GM23248 (cell line): ENCODE measurements at places on chromosomes 7 and 10. TPM values are rescaled to one million over a fixed set of nuclear protein-coding genes. Genes with fewer than 3 reads are reported as not detected.

DNA sequence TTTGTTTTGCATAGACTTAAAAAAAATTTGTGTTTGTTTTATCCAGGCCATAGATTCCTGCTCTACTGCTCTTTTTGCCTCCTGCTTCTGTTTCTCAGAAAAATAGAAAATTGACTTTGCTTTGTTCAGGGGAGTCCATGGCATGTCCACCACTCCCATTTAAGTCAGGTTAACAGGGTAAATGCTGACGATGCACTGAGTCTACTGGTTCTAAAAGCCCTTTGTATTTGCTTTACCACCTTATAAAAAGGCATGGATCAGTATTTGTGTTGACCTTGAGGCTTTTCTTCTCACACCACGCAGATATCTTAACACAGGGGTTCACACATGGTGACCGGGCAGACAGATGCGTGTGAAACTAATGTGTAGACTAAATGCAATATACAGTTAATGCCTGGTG, 139.5 kb upstream of the RHEB start:
- no peak for DNase-seq

DNA sequence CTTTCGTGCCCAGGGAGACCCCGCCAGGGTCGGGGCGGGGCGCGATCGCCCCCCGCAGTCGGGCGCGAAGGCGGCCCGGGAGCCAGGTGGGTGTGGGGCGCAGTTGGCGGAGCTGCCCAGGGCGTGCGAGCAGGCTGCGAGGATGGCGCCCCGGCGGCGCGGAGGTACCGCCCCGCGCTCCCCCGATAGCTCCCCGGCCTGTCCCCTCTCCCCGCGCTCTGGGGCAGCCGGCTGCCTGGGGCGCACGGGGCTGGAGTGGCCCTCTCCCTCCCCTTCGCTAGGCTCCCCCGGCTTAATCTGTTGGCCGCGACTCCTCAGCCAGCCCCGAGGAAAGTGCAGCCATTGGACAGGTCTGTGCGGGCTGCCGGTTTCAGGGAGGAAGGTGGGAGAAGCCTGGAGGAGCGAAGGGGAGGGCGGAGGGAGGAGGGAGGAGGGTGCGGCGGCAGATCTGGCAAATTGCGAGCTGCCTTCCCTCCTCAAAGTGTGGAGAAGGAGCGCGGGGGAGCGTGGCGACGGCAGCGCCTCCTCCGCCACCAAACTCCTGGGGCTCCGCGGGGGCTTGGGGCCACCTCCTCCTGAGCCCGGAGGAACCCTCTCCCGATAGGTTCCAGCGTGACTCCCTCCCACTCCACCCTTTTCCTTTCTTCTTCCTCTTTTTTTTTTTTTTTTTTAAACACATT, 361 bp upstream of the PLXDC2 start:
- peak; percentile 37 for DNase-seq

DNA sequence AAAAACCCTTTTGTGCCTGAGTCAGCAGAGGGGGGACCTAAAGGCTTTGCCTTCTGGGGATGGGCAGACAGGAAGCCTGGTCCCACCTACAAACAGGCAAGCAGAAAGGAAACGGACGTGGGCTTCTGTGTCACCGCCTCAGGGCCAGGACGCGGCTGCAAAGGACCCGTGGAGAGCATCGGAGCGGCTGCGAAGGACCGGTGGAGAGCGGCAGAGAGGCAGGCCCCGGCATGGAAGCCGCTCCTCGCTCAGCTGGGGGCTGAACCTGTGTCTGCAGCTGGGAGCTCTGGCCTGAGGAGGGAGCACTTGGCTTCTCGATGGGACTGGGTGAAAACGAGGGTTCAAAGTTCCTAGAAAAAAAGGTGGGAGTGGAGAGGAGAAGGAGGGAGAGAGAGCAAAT, 125.4 kb upstream of the PPP2R2D start:
- DNase-seq = no peak

DNA sequence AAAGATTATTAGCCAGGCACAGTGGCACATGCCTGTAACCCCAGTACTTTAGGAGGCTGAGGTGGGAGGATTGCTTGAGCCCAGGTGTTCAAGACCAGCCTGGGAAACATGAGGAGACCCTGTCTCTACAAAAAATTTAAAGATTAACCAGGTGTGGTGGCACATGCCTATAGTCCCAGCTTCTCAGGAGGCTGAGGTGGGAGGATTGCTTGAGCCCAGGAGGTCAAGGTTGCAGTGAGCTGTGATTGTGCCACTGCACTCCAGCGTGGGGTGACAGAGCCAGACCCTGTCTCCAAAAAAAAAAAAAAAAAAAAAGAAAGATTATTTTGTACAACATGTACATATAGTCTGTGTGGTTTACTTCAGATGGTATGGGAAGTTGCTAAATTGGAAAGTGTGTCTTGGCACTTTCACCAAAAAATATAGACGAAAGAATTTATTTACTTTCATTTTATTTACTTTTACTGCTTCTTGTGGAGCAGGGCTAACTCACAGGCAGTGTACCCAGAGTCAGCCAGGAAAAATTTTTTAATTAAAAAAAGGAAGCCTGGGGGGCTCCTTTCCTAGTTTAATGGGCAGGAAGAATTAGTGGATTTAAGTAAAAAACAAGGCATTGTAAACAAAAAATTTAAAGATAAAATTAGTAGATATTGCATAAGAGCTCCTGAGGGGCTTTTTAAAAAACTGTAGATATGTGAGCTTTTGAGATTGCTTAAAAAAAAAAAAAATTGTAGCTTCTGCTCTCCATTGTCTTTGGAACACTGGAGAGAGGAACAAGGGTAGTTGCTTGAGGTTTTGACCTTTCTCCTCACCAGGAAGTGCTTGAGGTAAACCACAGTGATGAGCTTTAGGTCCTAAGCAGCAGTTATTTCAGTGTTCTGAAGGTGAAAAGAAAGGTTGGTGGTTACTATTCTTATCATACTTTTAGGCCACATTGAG, 44.6 kb upstream of the VDAC2 start:
- no peak for DNase-seq

GRCh38 chr7:2416063-2416462, 12.7 kb downstream of the CHST12 start:
- no peak for DNase-seq

DNA sequence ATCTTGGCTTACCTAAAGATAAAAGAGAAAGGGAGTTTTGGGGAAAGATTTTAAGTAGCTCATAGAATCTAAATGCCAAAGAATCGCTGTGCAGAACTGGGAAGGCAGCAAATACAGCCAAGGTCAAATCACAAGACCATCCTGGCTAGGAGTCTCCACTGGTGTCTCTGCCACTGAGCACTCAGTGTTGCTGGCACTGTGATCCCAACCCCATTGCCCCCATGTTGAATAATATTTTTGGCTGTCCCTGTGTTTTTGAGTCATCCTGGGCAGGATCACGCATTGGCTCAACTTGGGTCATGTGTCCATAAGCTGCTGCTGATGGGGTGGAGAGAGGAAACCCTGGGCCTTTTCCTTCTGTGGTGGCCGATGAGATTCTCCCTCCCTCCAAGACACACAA, 21.2 kb downstream of the TLX1 start:
- DNase-seq = no peak

The FAS gene
- 69.0 and 77.8 TPM in 2 replicates for total RNA-seq

The IDI2 gene
- not detected in 2 replicates for total RNA-seq

The CACNB2 gene
- 0.32 and 3.7 TPM in 2 replicates for total RNA-seq

The GTF2IRD1 gene
- total RNA-seq = 3.7 and 8.6 TPM in 2 replicates

The SPDYE5 gene
- not detected in 2 replicates for total RNA-seq
